DND-41 (cell line): ENCODE measurements at places on chromosomes 5 and 9.

GRCh38 chr9:15505921-15506320 lies 4.8 kb downstream of the PSIP1 start:
- DNase-seq, result no peak

DNA sequence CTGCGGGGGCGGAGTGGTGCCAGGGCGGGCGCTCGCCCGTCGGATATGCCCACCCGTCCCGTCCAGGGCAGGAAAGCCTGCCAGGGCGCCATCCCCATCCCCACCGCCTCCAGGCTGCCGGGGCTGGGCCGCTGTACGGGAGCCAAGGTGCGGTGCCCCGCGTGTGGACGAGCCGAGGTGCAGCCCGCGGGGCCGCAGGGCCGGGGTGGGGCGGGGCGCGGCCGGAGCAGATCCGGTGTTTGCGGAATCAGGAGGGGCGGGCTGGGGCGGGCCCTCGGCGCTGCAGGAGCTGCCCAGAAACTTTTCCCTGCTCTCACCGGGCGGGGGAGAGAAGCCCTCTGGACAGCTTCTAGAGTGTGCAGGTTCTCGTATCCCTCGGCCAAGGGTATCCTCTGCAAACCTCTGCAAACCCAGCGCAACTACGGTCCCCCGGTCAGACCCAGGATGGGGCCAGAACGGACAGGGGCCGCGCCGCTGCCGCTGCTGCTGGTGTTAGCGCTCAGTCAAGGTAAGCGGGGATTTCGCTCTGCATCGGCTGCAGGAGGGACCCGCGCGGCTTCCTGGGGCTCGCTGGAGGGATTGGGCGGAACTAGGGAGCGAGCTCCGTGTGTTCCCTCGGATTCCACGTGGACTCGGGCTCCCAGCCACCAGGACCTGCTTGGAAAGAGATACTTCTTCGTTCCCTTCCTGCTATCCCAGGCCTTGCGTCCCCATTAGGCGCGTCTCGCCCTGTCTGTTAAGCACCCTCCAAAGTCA lies at the start of gene ITGA2:
TSS of gene ITGA2 (plus strand) at position 328 of the 756 bp plus-strand sequence. CDS start at position 445, 117 bp downstream.
- DNase-seq, result peak; percentile 51

DNA sequence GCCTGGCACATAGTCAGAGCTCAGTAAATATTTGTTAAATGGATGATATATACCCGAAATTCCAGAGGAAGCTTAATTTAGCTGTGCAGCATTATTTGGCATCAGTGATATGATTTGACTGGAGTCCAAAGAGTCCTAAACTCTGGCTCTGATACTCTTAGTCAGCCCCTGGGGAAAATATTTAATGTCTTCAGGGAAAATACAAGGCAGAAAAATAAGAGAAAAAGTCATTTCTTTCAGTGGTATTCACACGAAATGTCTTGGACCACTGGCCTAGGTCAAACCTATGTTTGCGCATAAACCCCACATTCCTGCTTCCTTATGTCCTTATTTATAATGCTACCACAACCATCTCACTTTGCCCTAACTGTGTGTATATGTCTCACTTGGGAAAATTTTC lies 23.8 kb downstream of the GLRA1 start:
- DNase-seq, result no peak

- DNase-seq, result no peak
Observed at GRCh38 chr5:8845296-8845695, 700.6 kb downstream of the SEMA5A start.

DNA sequence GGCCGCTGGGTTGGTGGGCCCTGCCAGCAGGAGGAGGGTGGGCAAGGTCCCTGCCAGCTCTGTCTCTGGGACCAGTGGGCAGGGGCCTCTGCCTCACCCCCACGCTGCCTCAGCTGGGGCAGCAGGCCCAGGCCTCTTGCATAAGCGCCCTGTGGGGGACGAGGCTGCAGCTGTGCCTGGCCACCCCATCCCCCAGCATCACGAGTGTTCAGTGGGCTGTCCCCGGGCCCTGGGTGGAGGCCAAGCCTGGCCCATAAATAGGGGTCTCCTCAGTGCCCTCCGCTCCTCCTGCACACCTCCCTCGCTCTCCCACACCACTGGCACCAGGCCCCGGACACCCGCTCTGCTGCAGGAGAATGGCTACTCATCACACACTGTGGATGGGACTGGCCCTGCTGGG lies at the start of gene PTGDS:
TSS of gene PTGDS (plus strand) at position 282 of the 400 bp plus-strand sequence. CDS start at position 357, 75 bp downstream.
- no peak for DNase-seq

DNA sequence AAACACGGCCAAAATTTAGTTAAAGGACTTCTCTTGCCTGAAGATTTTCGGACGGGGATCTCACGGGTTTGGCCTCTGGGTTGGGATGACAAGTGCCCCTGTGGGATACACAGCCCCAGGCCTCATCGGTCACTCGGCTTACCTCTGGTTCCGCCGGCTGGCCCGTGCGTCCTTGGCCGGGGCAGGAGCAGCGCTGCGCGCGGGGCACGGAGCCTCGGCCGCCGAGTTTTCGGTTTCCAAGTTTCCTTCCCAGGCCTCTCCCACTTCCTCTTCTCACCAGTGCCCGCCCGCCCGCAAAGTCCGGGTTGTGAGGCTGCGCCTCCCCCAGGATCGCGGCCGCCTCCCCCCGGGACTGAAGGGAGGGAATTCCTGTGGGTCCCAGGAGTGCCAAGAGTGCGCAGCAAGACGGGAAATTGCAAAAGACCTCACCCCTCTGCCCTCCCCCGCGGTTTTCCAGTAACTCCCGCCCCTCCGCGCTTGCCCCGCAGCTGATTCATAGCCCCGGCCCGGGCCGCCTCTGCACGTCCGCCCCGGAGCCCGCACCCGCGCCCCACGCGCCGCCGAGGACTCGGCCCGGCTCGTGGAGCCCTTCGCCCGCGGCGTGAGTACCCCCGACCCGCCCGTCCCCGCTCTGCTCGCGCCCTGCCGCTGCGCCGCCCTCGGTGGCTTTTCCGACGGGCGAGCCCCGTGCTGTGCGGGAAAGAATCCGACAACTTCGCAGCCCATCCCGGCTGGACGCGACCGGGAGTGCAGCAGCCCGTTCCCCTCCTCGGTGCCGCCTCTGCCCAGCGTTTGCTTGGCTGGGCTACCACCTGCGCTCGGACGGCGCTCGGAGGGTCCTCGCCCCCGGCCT lies at the start of gene OSMR:
TSS of gene OSMR (plus strand) at position 487 of the 853 bp plus-strand sequence. CDS start 23,033 bp downstream, outside the sequence.
- DNase-seq, result no peak

GRCh38 chr5:93428868-93429267 lies 152.2 kb downstream of the NR2F1-AS1 start:
- no peak for DNase-seq

DNA sequence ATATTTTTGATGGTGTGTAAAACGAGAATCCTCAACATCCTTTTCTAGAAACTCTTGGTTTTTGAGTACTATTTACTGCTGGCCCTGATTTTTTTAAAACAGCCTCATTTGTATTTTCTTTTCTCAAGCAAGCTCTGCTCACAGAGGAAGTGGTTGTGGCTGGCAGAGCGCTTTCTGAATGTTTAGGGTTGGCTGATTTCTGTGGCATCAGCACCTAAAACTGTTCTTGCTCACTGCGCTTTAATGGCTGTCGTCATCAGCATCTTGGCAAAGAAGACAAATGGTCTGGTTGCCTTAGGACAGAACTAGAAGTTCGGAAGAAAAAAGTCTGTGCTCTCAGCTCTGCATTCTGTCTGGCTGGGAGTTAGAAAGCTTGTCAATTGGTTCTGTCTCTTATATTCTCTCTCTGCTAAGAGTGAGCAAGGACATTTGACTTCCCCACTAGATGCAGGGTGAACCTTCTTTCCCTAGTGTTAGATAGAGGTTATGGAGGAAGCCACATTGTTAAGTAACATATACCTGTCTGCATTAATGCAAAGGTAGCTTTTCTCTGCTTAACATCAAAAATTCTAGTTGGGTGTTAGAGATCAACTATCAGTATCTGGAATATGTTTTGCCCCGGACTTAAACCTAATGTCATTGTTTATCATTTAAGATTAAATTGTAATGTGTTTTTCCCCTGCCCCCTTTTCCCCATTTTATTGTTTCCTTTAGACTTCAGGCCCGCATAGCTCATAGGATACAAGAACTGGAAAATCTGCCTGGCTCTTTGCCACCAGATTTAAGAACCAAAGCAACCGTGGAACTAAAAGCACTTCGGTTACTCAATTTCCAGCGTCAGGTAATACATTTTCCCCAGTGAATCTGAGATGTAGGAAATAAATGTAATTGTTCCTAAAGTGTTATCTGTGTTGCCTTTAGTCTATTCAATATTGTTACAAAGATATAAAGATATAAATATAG lies 39.0 kb downstream of the SMARCA2 start:
- peak; percentile 77 for DNase-seq

- no peak for DNase-seq
Observed at GRCh38 chr5:893711-894110, 1.0 kb downstream of the TRIP13 start.

GRCh38 chr9:38359297-38359653 lies 33.2 kb upstream of the ALDH1B1 start:
- DNase-seq, result no peak

- DNase-seq, result no peak
Observed at GRCh38 chr5:174793076-174793475, 68.7 kb downstream of the MSX2 start.

DNA sequence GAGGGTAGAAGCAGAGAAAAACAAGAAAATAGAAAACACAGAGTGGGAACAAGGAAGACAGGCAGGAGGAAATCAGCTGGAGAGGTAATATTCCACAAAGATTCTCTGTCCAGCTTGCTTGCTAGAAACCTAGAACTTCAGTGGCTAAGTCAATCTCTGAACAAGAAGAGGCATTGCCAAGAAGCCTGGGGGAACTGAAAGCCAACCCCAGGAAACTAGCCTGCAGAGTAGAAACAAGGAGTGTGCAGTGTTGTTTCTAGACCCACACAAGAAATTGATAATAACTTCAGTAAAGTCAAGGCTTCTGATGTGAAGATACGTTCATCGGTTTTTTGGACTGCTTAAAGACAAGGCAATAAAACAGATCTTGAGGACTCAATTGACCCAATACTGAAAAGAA lies 234.5 kb upstream of the MAP3K1 start:
- DNase-seq, result no peak

DNA sequence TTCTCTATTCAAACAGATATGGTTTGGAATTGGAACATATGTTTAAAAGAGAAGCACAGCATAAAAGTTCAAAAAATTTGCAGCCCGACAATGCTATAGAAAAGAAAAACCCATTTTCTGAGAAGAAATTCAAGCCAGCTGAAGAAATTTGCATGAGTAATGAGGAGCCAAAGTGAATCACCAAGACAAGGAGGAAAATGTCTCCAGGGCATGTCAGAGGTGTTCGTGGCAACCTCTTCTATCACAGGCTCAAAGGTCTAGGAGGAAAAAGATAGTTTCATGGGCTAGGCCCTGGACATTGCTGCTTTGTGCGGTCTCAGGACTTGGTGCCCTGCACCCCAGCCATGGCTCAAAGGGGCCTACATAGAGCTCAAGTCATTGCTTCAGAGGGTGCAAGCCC lies 134.8 kb upstream of the ADAMTS16 start:
- DNase-seq, result no peak

GRCh38 chr5:39138892-39139291 lies 64.7 kb upstream of the RICTOR start:
- DNase-seq, result no peak

GRCh38 chr9:99515895-99516656 lies 294.0 kb downstream of the SEC61B start:
- no peak for DNase-seq

DNA sequence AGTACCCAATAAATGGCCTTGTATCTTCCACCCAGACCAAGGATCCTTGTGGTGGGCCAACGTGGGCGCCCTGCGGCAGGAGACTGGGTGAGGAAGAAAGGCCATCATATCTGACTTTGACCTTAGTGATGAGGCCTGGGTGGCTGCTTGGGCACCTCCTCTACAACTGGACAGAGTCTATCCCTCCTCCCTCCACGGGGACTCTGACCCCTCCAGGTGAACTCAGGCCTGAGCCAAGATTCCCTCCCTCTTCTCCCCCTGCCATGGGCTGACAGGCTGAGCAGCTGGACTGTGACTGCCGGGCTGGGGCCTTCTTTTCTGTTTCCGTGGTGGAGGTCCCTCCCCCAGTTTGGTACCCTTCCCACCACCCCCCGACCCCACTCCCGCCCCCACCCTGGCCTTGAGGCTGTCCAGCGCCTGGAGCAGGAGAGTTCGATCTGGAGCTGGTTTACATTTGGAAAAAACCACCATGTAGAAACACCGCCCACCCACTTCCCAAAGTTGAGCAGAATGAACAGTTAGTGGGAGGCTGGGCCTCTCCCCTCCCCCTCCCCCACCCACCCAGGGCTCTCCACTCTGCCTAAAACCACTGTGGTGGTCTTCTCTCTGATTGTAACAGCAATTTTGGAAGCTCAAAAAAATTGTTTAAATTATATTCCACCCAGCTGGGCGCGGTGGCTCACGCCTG lies 1.2 kb upstream of the PHYHD1 start:
- DNase-seq, result no peak

DNA sequence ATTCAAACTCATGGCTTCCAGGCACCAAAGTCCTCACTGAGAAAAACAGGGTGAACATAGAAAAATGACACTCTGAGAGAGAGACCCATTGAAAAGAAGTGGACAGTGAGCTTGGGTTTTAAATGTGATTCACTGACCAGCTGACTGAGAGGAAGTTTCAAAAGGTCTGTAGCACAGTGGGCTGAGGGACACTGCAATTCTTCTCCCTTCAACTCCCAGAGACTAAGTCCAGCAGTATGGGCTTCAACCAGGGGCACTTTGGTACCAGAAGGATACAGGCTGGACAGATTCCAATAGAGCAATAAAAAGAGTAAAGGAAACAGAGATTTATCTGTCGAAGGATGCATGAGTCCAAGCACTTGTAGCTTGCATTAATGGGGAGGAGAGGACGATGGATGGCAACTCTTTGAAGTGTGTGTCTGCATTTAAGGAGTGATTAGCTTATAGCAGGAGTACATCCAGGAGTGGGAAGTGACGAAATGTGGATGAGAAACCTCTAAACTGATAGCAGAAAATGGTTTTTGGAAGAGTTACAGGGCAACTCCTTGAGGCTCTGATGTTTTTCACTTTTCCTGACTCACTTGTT lies 117.0 kb upstream of the ANKRD55 start:
- DNase-seq, result no peak

- no peak for DNase-seq
Observed at GRCh38 chr5:60101573-60101972, 208.0 kb upstream of the PDE4D start.

DNA sequence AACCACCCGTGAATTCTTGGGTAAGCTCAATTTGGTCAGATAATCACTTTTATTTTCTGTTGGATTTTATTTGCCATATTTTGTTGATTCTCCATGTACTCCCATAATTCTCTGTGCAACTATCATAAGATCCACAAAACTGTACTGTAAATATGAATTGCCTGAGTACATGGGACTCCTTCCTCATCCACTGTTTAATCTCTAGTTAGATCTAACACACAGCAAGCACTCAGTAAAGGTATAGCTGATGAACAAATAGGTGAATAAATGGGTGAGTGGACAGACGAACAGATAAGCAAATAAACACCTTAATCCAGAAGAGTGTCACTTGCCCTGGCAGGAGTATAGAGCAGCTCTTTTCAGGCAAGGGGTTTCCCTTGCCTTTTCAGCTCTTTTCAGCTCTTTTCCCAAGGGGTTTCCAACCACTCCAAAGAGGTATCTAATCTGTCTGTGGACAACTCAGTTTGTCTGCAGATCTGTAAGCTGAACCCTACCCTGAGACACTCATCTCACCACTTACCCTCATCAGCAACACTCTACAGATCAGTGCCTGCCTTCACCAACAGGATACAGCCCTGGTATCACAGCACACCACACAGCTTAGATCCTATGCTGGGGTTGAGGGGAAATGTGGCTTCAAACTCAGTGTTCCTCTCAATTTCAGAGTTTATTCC lies 51.2 kb downstream of the SIL1 start:
- DNase-seq, result no peak
